ENCODE measurements at places on chromosomes 3 and 15.
A peak's percentile ranks its signal among the peaks of the same experiment; 100 is the strongest.

DNA sequence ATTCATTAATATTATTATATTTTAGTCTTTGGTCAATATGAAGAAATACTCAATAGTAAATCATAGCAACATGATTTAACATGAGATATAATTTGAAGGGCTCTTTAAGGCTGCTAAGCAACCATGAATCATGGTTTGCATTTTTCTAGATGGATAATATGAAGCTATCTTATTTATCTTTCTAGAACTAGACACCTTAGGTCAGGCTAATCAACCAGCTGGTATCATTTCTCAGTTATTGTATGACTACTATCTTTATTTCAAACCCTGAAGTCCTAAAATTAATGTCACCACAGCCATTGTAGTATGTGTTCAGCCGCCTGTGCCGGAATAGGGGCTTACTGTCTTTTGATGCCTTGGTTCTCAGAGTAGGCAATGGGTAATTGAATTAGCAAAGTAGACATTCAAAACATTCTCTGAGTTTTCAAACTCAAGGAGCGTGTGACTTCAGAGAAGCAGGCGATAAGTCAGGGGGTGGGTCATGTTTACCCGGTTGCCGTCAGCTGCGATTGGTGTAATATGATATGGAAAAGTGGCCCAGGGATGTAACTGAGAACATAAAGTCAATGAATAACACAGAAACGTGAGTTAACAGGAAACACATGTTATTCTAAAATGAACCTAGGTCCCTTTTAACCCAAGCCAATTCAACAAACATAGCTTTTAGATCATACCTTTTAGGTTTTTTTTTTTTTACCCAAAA is 93.4 kb upstream of the CTDSPL start:
- peak; percentile 66 for DNase-seq

GRCh38 chr15:81887912-81888311 is 157.9 kb downstream of the MEX3B start:
- peak; percentile 54 for DNase-seq

- no peak for DNase-seq
These were observed 8.5 kb downstream of the TNK2 start for GRCh38 chr3:195899701-195900435.

GRCh38 chr15:66617137-66618090 is 51.6 kb upstream of the LCTL start:
- peak; percentile 9 for DNase-seq

- DNase-seq = no peak
These were observed 27.7 kb downstream of the TRAK1 start for GRCh38 chr3:42118762-42119361.

DNA sequence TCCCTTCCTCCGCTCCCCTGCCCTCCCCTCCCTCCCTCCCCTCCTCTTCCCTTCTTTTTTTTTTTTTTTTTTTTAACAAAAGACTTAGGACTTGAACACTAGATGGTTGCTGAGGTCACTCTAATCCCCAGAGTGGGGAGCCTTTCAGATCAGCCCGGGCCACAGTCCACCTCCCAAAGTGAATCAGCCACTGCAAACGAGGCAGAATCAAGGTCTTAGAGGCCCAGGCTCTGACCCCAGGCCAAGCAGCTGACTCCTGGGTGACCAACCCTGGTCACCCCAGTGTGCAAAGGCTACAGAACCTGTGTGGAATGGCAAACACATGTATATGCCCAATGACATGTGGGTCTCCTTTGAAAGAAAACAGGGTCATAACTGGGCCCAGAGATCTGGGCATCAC is 18.3 kb upstream of the EHD4 start:
- no peak for DNase-seq

DNA sequence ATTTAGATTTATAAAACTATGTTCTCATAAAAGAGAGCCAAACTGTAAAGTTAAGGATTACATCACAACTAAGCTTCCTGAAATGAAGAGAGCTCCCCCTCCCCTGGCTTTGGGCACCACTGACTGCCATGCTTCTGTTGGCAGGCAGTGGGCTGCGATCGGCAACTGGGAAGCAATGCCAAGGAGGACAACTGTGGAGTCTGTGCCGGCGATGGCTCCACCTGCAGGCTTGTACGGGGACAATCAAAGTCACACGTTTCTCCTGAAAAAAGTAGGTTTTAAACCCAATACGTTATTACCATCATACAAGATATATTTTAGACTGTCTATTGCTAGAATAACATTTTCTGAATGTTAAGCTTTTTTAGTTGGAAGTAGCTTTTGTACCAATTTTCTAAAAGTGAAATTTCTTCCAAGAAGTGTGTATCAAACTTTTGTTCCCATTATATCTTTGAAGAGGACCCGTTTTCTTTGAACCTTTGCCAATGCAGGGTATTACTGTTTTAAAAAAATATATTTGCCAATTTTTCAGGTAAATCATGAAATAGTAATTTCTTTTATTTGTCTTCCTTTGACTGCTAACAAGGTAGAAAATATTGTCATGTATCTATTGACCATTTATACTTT is 184.1 kb downstream of the ADAMTSL3 start:
- no peak for DNase-seq

DNA sequence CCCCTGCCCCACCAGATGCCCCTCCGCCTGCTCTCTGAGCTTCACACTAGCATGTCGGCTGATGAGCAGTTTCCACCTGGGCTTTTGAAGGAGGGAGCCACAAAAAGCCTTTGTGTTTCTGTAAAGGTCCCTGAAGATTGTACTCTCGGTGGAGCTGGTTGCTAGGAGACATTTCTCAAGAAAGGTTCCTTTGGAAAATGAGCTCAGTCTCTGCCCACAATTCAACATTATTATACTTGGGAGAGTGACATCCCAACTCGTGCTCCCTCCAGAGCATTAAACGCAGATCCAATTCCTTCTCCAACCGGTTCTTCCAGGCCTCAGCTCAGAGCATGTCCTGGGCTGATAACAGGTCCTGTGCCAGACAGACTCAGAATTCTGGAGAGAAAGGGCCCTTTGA is 26.8 kb upstream of the FAM107A start:
- no peak for DNase-seq

DNA sequence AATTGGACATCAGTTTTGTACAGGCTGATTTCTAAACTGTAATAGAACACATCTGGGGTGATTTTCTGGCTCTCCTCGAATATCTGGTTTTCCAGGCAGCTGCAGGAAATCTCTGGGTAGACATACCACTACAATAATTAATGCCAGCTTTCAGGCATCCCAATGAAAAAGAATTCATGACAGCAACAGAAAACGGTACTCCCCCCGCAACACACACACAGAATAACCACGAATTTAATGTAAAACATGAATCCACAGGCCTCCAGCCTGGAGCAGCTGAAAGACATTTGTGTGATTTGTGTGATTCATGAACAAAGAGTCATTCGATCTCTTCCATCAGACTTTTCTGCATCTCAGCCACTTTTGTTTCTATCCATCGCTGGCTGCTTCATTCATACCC is 262.2 kb downstream of the MAGI1 start:
- peak; percentile 69 for DNase-seq

DNA sequence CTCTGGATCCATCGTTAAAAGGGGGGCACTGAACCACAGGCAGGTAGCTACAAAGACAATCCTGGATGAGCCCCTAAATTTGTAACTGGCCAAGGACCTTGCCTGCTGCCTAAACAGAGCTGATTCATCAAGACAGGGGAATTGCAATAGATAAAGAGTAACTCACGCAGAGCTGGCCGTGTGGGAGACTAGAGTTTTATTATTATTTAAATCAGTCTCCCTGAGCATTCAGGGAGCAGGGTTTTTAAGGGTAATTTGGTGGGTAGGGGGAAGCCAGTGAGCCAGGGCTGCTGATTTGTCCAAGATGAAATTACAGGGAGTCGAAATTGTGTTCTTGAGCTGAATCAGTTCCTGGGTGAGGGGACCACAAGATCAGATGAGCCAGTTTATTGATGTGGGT is 885.1 kb upstream of the CADM2 start:
- DNase-seq = no peak

DNA sequence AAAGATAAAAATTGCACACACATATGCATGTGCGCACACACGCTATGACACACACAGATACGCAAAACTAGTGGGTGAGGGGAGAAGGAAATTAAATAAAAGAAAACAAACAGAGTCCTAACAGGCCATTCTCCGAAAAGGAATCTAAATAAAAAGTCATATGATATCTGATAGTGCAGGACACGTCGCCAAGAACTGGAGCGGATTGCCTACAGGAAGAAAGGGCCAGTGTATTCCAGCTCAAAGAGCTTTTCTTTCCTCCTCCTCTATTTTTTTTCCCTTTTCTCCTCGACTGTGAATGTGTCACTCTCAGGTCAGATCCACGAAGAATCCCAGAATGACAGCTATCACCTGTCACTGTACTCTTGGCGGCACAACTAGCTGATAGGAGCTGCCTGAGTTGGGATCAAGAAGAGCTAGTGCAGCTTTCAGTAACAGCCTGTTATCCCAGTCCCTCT is 157.8 kb downstream of the TIGIT start:
- DNase-seq = no peak

GRCh38 chr3:71903936-71904335 is 119.0 kb upstream of the PROK2 start:
- no peak for DNase-seq

GRCh38 chr3:143208976-143209714 is 89.6 kb downstream of the CHST2 start:
- DNase-seq = no peak

DNA sequence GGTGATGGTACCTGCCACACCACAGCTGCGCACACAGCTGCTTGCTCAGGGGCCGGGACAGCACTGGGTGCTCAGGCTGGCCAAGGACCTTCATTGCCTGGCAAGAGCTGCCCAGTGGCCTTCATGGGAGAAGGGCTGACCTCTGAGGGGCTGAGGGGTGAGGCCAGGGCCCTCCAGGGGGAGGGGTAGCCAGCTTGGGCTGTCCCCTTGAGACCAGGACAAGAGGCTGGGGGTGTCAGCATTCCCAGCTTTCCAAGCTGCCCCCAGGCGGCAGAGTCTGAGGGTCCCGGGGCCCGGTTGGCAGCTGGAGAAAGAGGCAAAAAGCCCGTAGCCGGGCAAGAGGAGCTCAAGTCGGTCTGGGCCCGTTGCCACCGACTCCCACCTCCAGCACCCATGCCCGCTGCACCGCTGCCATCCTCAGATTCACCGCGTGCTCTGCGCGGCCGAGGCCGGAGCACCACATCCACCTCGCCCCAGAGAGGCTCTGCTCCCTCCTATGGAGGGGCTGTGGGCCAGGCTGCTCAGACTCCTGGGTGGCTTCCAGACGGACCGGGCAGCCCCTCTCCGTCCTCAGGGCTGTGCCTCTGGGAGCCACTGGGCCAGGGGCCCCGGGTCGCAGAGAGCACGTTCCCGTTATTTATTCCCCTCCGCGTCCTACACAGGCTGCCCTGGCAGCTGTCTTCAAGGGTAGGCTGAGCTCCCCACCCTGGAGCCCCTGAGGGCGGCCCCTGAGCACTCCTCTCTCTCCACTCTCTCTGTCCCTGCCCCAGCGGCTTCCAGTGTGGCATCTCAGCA is 51.5 kb downstream of the PLXNA1 start:
- no peak for DNase-seq

DNA sequence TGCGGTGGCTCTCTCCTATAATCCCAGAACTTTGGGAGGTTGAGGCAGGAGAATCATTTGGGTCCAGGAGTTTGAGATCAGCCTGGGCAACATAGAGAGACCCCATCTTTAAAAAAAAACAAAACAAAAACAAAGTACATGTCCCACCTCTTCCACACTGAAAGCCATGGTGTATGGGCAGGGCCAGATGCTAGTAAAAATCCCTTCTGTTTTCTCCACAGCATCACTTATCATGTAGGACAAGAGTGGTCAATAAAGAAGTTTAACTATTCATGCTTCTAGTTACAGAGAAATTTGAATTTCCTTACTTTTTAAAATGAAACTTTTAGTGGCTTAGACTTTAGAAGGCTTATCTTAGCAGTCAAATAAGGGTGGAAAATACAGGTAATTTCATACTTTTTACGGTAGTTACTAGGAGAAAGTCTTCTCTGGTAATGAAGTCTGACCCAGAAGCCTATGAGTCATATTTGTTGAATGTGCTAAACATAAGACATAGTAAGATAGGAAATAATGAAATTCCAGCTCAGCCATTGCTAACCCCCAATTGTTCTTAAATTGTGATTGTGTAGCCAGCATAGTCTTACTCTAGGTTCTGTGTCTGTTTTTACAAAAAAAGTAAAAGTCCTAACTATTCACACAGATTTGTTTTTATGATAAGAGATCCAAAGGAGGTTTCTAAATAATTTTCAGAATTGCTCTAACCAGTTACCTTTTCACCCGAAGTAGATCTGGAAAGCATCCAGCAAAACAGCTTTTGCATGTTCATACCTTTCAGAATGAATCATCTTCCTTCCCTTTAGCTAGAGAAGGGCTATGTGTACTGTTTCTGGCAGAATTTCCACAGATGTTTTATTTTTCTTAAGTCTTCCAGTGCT is 16.4 kb upstream of the ZNF609 start:
- DNase-seq = peak; percentile 43

DNA sequence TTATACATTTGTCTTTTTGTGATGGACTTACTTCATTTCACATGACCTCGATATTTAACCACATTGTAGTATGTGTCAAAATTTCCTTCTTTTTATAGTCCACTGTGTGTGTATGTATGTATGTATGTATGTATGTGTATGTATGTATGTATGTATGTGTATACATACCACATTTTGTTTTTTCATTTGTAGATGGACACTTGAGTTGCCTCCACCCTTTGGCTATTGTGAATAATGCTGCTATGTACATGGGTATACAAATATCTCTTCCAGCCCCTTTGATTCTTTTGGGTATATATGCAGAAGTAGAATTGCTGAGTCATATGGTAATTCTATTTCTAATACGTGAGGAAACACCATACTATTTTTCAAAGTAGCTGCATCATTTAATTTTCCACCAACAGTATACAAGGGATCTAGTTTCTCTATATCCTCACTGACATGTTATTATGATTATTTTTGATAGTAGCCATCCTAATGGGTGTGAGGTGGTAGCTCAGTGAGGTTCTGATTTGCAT is 228.2 kb downstream of the OPA1 start:
- no peak for DNase-seq

DNA sequence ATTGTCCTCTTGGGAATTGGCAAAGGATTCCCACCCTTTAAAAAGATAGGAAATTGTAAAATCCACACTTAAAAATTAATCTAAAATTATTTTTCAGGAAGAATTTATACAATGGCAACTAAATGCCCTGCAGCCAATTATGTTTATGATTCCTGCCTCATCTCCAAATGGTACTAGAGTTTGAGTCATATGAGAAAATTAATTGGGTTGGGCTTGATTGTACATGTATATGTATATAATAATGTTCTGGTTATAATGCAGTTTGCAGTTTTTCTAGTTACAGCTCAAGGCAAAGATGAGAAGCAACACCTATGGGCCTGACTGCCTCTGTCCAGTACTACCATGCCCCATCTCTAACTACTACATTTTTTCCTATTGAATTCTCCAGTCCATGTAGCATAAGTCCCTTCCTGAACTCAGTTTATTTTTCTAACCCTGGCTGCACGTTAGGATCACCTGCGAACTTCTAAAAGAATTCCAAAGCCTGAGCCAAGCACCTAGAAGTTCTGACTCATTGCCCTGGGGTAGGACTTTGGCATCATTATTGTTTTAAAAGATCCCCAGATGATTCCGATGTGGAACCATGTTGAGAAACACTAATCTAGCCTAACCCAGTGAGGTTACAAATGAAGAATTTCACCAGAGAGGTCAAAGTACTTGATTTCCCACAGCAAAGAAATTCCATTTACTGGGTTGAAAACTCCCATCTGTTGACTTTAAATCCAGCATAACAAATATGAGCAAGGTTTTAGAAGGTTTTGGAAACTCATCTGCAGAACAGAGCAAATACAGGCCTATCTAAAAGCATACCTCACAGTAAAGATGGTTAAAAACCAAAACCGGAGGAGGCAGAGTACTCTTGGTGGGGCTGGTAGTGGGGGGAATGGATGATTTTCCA is 19.4 kb downstream of the TGFBR2 start:
- peak; percentile 45 for DNase-seq

GRCh38 chr3:38001456-38002081 is 11.0 kb downstream of the VILL start:
- DNase-seq = no peak

All from fibroblast of the conjunctiva (primary cell).